ENCODE measurements at places on chromosomes 12 and 14.

GRCh38 chr14:44963044-44963528, 1.1 kb downstream of the TOGARAM1 start:
- DNase-seq, result no peak

DNA sequence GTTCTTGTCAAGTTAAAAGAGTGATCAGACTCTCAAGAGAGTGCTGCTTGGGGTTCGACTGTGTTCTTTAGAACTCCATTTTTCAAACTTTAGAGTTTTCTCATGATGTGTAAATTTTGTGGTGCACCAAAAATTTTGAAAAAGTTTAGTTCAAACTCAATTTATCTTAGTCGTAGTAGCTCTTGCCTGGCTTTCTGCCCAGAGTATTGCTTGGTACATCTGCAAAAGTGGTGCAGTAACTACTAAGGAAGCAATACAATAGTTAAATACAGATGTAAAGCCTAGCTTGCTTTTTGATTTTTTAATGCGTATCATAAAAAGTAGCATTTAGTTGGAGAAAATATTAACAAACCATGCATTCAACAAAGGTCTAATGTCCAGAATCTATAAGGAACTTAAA, 9.5 kb upstream of the CCDC91 start:
- DNase-seq, result no peak

- no peak for DNase-seq
Measured at GRCh38 chr12:753611-754472, 1.5 kb downstream of the WNK1 start.

GRCh38 chr12:43540470-43540869, 11.5 kb downstream of the ADAMTS20 start:
- no peak for DNase-seq

Measured in NCI-H1417 treated with DMSO at 0.1 percent for 48 hours (cell line).